Sciatic nerve (tissue), 2 donors: ENCODE measurements at places on chromosomes 5 and 9.

- no peak for DNase-seq
Observed at GRCh38 chr5:155402927-155403640, 389.5 kb downstream of the KIF4B start.

- no peak for DNase-seq
Observed at GRCh38 chr9:131700076-131700475, 39.8 kb downstream of the RAPGEF1 start.

GRCh38 chr5:38874948-38875456, 29.2 kb downstream of the OSMR start:
- DNase-seq: no peak

- no peak for DNase-seq
Observed at GRCh38 chr5:170416526-170416925, 27.4 kb upstream of the KCNMB1 start.

DNA sequence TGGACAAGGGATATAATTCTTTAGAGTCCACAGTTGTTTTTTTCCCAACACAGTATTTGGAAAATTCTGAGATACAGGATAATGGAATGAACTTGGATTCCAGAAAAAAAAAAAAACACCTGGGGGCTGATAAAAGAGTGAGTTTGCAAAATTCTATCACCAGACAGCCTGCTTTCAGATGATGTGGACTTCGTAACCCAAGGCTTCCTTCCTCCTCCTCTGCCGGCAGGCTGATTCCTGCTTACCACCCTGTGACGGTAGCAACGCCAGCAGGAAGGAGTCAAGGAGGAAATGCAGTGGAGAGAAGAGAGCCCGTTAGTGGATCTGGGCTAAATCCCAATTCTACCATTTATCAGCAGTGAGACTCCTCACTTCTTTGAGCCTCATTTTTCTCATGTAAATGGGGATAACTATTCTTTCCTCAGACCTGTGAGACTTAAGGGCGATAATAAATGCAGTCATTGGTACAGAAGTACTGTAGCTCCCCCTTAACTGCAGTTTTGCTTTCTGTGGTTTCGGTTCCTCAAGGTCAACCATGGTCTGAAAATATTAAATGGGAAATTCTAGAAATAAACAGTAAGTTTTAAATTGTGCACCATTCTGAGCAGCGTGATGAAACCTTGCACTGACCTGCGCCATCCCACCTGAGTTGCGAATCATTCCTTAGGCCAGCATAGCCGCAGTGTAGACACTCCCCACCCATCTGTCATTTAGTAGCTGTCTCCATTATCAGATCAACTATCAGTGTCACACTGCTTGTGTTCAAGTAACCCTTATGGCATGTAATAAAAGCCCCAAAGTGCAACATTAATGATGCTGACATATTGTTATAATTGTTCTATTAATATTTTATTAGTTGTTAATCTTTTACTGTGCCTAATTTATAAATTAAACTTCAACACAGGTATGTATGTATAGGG, 71.4 kb downstream of the DCP2 start:
- no peak for DNase-seq

DNA sequence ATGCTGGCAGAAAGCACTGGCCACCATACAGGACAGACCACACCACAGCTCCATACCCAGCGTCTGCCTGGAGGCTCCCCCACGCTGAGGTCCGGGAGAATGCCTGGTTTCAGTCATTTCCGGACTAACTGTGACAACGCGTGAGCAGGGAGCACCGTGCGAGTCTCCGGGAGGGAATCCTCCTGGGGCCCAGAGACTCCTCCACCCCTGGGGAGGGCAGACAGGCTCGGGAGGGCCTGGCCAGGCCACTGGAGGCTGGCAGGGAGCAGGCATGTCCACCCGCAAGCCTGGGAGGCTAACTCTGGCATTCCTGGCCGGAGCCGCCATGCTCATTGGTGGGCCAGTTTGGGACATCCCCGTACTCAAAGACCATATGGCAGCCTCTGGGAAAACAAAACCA, 6.5 kb downstream of the BRD3OS start:
- DNase-seq: peak; percentile 42

DNA sequence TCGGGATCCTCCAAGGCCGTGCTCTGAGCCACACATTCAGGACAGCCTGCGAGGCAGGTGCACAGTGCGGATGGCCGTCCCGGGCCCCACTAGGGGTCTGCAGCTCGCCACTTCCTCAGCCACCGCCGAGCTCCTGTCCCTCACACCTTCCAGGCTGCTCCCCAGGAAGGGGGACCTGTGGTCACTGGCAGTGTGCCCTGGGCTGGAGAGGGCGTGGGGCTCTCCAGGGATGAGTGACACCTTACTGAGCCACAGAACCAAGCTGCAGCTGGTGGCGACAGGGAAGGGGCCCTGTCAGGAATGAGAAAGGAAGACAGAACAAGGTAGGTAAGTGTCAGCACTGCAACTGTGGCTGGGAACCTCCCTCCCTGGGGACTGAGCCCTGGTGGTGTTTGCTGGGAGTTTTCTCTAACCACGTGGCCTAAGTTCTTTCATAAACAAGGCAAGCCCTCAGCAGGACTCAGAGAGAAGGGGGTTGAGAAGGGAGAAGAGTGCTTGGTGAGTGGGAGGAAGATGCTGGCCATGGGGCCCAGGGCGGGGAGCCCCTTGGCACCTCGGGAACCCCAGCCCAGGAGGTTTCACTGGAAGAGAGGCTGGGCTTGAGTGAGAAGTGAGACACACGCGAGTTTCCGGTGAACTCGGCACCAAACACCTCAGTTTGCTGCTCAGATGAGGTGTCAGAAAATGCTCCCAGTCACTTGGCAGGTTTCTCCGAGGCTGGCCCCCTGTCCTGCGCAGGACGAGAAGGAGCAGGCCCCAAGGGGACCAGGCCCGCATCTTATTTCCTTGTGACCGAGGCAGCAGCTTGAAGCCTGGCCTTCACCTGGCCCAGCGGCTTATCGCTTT, 5.2 kb downstream of the IL13 start:
- DNase-seq: no peak

DNA sequence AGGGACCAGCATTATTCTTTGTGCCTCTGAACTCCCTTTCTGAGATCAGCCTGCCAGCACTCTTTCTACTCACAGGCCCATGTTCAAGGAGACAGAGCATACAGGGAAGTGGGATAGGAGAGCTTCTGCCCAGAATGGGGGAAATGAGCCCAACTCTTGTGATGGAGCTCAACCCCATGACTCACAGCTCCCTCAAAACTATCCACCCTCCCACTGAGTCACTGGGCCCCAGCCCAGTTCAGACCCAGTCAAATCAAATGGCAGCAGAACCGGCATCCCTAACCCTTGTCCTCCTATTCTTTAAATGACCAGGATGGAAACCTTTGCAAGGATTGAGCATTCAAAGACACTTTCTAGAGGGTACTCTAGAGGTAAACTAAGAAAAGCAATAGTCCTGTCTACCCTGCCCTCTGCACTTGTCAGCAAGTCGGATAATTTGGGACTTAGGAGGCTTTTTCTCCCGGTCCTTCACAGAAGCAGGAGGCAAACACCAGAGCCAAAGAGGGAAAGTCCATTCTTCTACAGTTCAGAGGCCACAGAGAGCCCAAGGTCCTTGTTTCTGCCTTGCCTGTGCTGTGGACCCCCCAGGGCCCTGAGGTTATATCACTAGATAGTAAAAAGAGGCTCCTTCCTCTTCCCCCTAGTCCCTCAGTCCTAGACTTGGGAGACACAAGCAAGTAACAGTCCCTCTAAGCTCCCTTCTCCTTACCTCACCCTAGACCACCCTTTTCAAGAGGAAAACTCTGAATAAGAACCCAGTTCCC, 3.2 kb downstream of the ATOSB start:
- no peak for DNase-seq

DNA sequence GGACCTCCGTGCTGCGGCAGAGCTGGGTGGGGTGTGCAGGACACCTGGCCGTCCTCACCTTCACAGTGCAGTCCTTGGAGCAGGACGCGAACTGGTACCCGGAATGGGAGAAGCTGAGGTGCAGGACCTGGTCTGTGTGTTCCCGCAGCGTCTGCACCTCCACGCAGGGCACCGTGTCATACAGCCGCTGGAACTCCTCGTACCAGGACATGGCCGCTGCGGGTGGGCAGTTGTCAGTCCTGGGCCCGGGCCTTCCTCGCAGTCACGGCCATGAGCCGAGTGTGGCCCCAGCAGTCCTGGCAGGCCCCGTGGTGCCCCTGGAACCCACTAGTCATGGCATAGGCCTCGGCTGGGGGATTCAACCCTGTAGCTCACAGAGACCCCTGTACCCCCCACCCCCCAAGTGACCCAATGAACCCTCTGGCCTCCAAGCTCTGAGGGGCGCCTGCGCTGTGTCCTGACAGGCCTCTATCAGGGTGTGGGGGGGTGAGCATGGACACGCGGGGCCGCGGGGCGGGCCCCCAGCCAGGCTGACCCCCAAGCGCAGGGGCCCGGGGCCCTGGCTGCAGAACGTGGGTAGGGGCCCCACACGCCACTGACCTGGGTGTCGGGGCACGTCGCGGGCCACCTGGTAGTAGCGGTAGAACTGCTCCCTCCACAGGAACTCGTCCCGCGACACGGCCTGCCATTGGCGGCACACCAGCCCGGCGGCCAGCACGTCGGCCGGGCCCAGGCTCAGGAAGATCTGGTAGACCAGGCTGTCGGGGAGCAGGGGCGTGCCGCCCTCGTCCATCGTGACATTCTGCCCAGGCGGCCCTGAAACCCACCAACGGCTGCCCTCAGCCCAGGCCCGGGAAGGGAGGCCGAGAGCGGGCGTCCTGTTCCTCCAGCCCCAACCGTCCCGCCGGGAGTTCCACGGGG, 987 bp downstream of the FBXW5 start:
- DNase-seq: peak; percentile 74

- peak; percentile 89 for DNase-seq
Observed at GRCh38 chr5:173293817-173294672, 34.2 kb downstream of the STC2 start.

DNA sequence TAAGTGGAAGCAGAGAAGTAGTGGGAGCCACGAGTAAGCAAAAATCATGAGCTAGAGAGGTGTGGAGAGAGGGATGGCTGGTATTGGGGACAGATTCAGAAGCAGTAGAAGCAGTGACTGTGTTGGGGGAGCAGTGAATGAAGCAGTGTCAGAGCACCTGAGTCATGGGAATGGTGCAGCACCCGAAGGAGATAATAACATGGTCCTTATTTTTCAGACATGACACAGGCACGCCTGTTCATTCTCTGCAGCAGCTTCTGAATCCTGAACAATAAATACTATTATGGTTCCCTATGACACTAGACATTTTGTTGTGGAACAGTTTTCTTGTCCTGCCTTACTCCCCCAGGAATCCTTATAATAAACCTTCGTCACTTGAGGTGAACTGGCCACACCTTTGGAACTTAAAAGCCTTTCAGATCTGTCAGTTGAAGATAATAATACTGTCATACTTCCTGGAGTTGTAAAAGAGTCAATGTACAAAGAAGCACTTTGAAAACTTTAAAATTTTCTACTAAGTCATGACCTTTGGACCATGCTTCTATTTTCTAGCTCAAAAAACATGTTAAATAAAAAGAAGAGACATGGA, 7.0 kb upstream of the RASA1 start:
- no peak for DNase-seq
